Pons (tissue), 1 donor: ENCODE measurements at places on chromosomes 12 and 14.

- DNase-seq, result no peak
Observed at GRCh38 chr14:52780893-52781292, 10.5 kb downstream of the GNPNAT1 start.

DNA sequence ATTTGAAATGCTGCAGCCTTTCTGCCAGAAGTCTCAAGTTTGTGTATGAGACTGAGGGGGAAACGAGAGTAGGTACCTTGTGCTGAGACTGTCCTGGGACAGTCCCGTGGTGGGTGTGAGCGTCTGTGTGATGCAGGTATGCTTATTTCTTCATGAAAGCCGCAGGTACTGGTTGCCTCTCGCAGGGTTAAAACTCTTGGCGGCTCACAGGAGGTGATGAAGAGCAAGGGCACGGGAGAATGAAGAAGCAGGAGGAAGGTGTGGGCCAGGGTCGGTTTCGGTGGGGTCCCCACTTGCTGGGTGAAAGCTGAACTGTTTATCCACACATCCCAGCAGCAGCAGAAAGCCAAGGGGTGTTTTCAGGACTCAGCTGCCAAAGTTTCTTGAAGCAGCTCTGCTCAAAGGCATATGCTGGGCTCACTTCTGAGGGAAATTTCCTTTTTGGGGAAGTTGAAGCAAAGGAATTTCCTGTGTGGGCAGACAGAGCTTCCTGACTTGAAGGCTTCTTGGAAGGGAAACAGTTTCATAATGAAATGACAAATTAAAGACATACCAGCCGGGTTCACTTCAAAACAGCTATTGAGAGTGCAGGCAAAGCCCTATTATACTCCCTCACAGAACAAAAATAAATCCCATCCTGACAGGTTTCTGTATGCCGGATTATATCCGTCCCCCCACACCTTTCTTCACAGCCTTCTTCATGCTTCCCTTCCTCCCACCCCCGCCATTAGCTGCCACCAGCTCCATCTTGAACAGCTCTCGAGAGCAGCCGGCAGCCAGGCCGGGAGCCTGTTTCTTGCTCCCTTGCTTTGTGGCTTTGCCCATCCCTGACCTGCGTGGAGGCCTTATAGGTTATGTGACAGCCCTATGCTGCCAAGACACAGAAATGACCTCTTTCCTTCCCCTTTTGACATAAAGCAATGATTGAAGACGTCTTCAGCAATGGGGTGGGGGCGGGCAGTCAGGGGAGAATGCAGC is 116.6 kb downstream of the ETV6 start:
- DNase-seq, result peak; percentile 79

GRCh38 chr14:49036266-49036665 is 549.9 kb downstream of the RPS29 start:
- no peak for DNase-seq

DNA sequence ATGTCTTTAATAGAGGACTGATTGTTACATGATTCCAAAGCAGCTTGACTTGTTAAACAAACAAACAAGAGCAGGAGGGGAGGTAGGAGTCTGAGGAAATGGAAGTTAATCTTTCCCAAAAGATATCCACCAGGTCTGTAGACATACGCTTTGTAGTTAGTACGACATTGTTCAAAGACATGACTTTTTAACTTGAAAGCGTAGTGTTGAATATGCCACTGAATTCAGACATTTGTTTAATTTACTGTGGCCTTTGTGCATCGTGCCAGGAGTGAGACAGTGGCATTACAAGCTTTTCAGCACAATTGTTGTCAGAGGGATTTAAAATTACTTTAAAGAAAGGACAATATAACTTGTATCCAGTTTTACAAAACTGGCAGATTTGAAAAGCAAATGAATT is 53.0 kb downstream of the SAV1 start:
- DNase-seq, result peak; percentile 91

DNA sequence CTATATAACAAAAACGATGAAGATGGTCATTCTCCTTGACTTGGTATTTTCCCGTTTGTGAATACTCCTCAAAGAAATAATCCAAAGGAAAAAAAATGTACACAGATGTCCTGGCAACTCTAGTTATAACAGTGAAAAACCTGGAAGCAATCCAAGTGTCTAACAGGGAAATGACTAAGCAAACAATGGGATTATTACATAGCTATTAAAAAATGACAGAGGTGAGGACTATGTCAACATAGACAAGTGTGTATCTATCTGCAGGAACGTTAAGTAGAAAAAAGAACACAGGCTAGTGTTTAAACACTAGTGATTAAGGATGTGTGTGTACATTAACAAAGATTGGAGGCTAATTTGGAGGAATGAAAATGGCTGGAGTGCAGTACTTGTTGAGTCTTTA is 5.9 kb upstream of the APOLD1 start:
- no peak for DNase-seq

DNA sequence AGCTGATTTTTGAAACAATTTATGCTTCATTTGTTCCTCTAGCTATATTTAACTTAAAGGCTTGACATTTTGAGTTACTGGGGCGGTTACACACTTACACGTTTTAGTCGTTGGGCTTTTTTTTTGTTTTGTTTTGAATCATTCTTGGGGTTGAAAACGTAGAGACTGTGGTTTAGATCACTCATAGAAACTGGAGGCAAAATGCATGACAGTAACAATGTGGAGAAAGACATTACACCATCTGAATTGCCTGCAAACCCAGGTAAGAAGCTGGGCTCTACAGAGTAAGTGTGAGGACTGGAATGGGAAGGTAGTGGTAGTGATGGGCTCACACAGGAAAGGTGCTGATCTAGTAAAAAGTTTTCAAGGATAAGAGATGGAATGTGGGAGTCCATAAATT is at the start of gene CLEC2D:
Gene CLEC2D, plus strand, starts transcription at position 180 of the 400 bp plus-strand sequence. Its CDS starts 22 bp downstream, at position 202.
- no peak for DNase-seq

- no peak for DNase-seq
Observed at GRCh38 chr14:71525663-71526221, 406.5 kb upstream of the RGS6 start.

- DNase-seq, result no peak
Observed at GRCh38 chr14:68679301-68679700, 113.6 kb downstream of the ZFP36L1 start.

GRCh38 chr12:128381541-128381940 is 114.6 kb downstream of the TMEM132C start:
- DNase-seq, result peak; percentile 77

DNA sequence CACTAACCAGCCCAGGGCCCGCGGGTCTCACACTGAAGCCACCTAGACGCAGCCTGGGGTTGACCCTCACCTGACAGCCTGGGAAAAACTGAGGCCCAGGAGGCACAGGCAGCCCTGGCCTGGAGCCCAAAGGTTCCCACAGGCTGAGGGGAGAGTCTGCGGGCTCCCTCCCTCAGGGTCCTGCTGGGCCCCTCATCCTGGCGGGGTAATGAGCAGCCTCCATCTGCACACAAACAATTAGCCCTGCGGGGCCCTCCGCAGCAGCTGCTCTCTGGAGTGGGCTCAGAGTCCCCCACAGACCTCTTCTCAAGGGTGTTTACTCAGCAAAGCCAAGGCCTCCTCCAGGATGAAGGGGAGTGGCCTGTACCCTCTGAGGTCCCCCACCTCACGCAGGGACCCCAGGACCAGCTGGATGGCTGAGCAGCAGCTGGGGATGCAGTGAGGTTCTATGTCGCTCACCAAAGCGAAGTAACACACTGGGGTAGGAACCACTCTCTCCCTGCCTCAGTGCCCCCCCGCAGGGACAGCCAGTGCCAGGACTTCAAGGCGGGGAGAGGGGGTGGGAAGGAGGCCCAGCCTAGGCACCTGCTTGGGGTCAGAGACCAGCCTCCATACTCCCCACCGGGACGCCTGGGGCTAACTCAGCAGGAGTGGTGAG is 7.3 kb downstream of the AKT1 start:
- no peak for DNase-seq

GRCh38 chr12:112096667-112097066 is 11.9 kb downstream of the NAA25 start:
- DNase-seq, result no peak

DNA sequence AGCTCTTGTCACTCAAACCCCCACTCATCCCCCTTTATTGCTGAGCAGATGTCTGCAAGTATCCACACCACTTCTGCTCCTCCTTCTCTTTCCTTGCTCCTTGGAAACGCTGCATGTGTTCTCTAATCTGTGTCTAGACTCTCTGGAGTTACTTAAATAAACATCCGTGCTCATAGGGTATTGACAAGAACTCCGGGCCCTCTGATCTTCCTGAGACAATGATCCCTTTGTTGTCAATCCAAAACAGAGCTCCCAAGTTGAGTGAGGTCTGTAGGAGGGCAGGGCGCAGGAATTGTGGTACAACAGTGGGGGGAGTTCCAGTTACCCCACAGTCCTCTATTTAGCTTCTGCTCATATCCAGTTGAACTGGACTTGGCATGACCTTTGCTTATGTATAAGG is 489.0 kb downstream of the SNAPC1 start:
- DNase-seq, result no peak

GRCh38 chr14:75091251-75091650 is 21.8 kb downstream of the ZC2HC1C start:
- DNase-seq, result no peak

- no peak for DNase-seq
Observed at GRCh38 chr14:53147208-53147607, 5.9 kb downstream of the DDHD1 start.

GRCh38 chr12:82517027-82517426 is 158.7 kb downstream of the METTL25 start:
- DNase-seq, result no peak

DNA sequence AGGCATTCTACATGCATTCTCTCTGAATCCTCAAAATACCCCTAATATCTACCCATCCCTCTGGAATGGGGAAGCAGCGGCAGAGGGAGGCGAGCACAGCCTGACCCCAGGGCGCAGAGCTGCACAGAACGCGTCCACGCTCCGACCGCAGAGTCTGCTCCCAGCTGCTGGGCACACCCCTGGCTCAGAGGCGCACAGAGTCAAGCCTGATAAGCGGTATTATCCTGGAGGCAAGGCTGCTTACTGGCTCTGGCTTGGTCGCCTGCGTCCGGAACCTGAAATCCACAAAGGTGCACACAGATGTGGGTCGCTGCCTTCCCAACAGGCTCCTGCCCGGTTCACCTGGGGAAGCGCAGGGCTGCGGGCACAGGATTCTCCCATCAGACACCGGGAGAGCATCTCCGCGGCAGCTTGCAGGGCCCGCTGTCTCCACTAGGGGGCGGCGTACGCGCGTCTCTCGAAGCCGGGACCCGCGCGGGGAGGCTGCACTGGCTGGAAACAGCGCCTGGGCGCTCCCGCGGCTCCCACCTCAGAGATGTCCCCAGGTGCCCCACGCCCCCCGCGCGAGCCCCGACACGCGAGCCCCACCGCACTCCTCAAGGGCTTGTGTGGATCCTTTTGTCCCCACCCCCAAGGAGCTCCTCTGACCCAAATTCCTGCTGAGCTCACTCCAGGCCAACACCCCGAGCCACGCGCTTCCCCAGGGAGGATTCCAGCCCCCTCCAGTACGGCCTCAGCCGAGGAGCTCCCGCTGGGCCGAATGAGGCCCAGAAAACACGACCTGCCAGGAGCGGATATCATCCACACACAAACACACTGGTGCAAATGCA is 120.1 kb upstream of the FZD10 start:
- no peak for DNase-seq

- no peak for DNase-seq
Observed at GRCh38 chr12:69874606-69875005, 49.6 kb downstream of the MYRFL start.

- DNase-seq, result no peak
Observed at GRCh38 chr12:68207276-68207675, 18.3 kb downstream of the IL26 start.

DNA sequence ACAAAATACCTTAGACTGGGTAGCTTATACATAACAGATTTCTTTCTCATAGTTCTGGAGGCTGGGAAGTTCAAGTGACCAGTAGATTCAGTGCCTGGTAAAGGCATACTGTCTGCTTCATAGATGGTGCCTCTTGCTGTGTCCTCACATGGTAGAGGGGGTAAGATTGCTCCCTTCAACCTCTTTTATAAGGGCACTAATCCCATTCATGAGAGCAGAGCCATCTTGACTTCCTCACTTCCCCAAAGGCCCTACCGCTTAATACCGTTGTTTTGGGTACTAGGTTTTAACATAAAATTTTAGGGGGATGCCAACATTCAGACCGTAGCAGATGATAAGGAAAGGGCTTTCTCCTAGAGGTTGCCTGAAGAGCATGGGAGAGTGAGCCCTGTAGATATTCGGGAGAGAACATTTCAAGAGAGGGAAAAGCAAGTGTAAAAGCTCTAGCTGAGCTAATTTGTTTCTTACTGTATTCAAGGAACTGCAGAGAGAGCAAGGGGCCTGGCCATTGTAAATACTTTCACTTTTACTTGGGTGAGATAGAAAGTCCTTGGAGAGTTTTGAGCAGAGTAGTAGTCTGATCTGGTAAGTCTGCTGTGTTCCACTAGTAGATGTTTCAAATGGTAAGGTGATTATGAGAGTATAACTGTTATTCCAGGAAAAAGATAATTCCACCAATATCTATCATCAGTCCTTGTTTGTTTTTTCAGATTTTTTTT is 27.3 kb downstream of the FRS2 start:
- DNase-seq, result no peak

DNA sequence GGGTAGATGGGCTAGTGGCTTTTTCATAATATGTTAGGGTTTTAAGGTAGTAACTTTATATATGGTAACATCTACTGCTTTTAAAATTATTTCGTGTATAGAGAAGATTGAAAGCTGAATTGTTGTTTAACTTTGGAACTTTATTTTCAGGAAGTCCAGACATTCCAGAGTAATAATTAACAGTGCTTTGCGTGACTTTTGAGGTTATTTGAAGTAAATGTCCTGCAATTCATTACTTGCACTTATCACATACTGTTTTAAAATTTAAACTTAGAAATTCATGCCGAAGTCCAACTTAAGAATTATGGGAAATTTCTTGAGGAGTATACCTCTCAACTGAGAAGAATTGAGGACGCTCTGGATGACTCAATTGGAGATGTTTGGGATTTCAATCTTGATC is 3.3 kb downstream of the WASHC4 start:
- no peak for DNase-seq

DNA sequence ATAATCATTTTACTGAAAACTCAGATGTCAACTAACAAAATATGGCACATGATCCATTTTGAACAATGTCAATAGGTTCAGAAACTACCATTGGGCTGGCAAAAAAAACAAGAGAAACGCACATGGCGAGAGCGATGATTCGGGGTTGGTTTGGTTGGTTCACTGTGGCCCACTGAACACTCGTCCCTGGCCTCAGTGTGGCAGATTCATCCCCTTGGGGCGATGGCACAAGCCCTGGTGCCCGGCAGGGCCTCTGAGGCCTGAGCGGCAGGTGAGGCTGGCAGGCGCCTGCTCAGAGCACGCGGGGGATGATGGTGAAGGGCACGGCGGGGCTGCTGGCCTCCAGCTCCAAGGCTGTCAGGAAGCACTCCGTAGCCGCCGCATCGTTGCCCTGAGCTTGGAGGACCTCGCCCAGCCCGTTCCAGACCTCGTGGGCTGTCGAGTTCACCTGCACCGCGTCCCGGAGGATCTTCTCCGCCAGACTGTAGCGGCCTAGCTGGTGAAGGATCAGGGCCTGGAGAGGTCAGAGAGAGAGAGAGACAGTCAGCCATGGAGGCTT is 144.3 kb downstream of the CALM1 start:
- DNase-seq, result no peak
